Activated CD4-positive, alpha-beta T cell treated with anti-CD3 and anti-CD28 coated beads, Interleukin-2, amount 10 ng/mL, durations not matched to agents 7 days and 5 days (primary cell): ENCODE measurements at places on chromosomes 5 and 9. TPM values are rescaled to one million over a fixed set of nuclear protein-coding genes. Genes with fewer than 3 reads are reported as not detected.
A peak's percentile ranks its signal among the peaks of the same experiment; 100 is the strongest.

Gene ZNF462
- total RNA-seq = 0.37 TPM

GRCh38 chr5:39501397-39501796 is 76.6 kb upstream of the DAB2 start:
- H3K36me3 ChIP-seq = no peaks in the 10 kb centered on the region
- no peaks in the 10 kb centered on the region for H3K4me1 ChIP-seq
- H3K27ac ChIP-seq = no peak overlapping the region

DNA sequence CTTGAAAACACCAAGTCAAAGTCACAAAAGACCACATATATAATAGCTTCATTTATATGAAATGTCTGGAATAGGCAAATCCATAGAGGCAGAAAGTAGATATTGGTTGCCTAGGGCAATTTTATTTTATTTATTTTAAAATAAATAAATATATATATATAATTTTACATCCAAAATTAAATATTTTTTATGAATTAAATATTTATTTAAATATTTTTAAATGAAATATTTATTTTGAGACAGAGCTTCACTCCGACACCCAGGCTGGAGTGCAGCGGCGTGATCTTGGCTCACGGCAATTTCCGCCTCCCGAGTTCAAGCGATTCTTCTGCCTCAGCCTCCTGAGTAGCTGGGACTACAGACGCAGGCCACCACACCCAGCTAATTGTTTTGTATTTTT is 58.9 kb upstream of the ATG10 start:
- H3K4me3 ChIP-seq = no peak overlapping the region
- no peak for DNase-seq
- H3K36me3 ChIP-seq = no peaks in the 10 kb centered on the region

Gene NAIP
- total RNA-seq = 3.5 TPM

DNA sequence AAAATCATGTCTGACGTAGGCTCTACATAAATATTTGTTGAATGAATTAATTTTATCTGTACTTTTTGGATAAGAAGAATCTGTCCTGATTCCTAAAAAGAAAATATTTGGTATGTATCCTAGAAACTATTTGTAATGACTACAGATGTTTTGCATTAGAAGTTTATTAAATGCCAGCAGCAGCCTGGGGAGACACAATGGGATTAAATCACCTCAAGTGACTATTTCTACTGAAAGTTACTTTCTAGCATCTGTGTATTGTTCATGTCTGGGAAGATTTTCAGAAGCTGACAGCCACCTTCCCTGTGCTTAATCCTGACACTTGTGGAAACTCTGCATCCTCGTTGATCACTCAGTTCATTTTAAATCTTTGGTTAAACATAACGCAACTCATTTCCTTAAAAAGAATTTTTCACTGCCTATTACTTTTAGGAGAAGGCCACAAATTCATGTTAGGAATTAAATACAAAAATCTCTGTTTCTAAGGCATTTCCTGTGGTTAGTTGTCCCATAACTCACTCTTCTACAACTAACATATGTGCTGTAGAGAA is 209.3 kb upstream of the PPP1R2B start:
- no peaks in the 10 kb centered on the region for H3K36me3 ChIP-seq
- no peaks in the 10 kb centered on the region for H3K4me1 ChIP-seq
- H3K27me3 ChIP-seq = peaks cover 22% of the 10 kb centered on the region
- H3K4me3 ChIP-seq = no peak overlapping the region

GRCh38 chr5:174426388-174426787 is 298.0 kb upstream of the MSX2 start:
- H3K4me1 ChIP-seq = peaks cover 2% of the 10 kb centered on the region
- H3K4me3 ChIP-seq = no peak overlapping the region
- DNase-seq = no peak
- peaks cover 2% of the 10 kb centered on the region for H3K27me3 ChIP-seq

DNA sequence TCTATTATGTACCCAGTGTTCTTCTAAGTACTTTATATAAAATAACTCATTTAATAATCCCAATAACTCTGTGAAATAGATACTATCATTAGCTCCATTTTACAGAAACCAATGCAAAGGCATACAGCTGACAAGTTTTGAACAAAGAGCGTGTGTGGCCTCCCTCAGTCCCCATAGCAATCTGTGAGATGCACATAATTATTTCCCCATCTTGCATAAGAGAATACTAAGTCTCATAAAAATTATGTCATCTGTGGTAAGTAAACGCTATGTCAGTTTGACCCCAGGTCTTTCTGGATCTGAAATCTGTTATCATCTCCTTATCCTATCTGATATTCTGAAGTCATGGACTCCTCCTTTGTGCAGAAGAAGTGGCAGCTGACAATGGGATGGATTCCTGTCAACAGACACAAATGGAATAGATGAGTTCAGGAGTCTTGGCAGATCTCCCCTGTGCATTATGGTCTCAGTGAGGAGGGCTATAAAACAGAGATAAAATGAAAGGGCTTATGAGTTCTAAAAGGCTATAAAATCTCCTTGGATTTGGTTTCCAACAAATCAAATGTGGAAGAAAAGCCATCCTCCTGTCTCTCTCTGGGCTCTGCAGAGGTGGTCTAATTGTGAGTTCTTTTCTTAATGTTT is 162.5 kb upstream of the TLE4 start:
- no peaks in the 10 kb centered on the region for H3K27me3 ChIP-seq
- H3K27ac ChIP-seq = no peak overlapping the region
- no peaks in the 10 kb centered on the region for H3K36me3 ChIP-seq
- no peak overlapping the region for H3K4me3 ChIP-seq
- no peaks in the 10 kb centered on the region for H3K4me1 ChIP-seq

DNA sequence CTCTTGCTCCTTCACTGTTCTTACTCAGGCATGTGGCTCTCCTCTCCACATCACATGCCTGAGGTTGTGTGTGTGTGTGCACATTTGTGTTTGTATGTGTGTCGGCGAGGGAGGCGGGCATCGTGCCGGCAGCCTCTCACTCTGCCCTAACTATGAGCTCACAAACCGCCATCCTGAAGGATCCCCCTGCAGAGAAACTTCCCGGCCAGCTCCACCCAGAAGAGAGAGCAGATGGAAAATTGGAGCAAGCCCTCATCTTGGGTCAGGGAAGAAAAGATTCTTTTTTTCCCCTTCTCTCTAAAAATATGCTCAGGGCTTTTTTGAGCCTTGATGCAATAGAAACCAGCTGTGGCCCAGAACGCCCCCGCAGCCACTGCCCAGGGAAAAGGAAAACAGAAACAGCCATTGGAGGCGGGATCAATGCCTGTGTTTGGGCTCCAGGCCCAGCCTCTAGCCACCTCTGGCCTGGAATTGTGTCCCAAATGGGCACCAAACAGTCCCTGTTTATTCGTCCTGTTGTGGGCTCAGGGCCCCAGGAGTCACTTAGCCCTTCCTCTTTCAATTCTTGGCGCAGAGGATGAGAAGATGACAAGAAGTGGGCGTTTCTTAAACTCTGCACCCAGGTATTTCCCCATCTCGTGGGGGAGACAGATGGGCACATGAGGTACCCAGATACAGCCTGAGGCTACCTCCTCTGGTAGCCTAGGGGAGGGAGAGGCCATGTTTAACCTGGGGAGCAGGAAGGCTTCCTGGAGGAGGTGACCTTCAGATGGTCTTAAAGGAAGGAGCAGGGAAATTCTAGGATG is 151.5 kb downstream of the RGS3 start:
- no peak overlapping the region for H3K27ac ChIP-seq
- H3K4me1 ChIP-seq = peaks cover 4% of the 10 kb centered on the region
- no peaks in the 10 kb centered on the region for H3K36me3 ChIP-seq
- H3K4me3 ChIP-seq = no peak overlapping the region
- no peaks in the 10 kb centered on the region for H3K27me3 ChIP-seq
- no peak for DNase-seq

DNA sequence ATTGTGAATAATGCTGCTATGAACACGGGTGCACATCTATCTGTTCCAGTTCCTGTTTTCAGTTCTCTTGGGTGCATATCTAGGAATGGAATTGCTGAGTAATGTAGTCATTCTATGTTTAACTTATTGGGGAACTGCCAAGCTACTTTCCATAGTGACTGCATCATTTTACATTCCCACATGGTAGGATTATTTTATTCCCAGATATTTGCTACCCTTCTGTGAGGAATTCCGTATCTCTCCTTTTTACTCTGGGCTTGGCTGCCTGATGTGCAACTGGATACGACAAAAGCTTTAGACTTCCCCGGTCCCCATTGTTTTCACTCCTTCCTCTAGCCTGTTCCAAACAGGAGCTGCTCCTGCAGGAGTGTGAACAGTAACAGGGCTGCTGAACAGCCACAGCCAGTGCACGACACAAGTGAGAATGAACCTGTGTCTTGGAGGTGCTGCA is 7.2 kb downstream of the TAS2R1 start:
- H3K4me1 ChIP-seq = no peaks in the 10 kb centered on the region
- DNase-seq = no peak
- no peaks in the 10 kb centered on the region for H3K36me3 ChIP-seq
- no peak overlapping the region for H3K4me3 ChIP-seq
- H3K27me3 ChIP-seq = no peaks in the 10 kb centered on the region

DNA sequence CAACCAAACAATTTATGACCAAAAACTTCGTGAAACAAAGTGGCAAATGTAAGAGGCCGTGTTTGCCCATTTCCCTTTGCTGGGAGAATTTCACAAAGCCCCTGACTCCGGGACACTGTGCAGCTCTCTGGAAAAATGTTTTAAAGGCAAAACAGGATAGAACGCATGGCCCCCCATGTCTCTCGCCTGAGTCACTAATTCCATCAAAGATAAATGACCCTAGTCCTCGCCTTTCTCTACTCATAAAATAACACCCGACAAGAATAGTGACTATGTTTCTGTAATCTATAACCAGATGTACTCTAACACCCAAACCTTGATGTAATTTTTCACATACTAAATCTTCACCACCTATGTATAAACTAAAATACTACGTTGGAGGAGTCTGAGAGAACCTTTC is 55.7 kb upstream of the SAP30L start:
- peaks cover 27% of the 10 kb centered on the region for H3K36me3 ChIP-seq
- peaks cover 9% of the 10 kb centered on the region for H3K4me1 ChIP-seq

DNA sequence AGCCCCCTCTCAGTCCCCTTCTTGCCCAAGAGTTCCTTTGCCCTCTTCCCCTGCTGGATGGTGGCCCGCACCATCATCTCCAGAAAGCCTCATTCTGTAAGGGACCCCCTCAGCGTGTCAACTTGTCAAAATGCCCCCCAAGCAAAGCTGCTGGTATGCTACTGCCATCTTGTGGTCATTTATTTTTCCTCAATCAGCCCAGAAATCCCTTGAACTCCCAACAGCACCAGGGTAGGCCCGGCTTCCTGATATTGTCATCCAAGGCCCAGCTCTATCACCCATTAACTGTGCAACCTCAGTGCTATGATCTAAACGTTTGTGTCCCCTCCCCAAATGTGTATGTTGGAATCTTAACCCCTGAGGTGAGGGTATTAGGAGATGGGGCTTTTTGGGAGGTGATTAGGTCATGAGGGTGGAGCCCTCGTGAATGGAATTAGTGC is 53.2 kb upstream of the FBXW11 start:
- peaks cover 50% of the 10 kb centered on the region for H3K4me1 ChIP-seq
- H3K27me3 ChIP-seq = no peaks in the 10 kb centered on the region
- H3K36me3 ChIP-seq = peaks cover 84% of the 10 kb centered on the region
- no peak for DNase-seq
- H3K4me3 ChIP-seq = no peak overlapping the region
- peak overlapping the region; percentile 73 for H3K27ac ChIP-seq

GRCh38 chr5:140042643-140043507 is at the start of gene NRG2:
Gene NRG2 (minus strand): TSS chr5:140043299.
- H3K4me3 ChIP-seq = peak within 1 kb of the TSS; percentile 41
- H3K27me3 ChIP-seq = peaks cover 73% of the 10 kb centered on the region
- DNase-seq = peak; percentile 44
- H3K27ac ChIP-seq = no peak within 1 kb of the TSS

DNA sequence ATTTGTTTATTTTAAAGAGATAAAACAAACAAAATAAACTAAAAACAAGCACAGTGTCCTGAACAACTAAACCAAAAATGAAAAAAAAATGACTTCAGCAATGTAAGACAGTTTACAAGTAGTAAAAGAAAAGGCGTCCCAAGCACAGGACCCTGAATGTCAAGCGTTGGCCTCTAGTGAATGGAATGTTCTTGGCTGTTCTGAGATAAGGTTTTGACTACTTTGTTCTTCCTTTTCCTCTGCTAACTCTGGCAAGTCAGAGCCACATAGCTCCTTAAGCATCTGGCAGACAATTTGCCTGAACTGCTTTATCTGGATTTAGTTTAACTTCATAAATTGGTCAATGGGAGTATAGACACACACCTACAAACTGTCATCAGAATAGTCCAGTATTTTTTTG is 655.2 kb downstream of the ANXA1 start:
- H3K27me3 ChIP-seq = no peaks in the 10 kb centered on the region
- DNase-seq = no peak
- no peaks in the 10 kb centered on the region for H3K36me3 ChIP-seq
- no peaks in the 10 kb centered on the region for H3K4me1 ChIP-seq

Gene AIF1L
- 0.37 TPM for total RNA-seq

Gene ZNF367
- total RNA-seq = 32.5 TPM

Gene OMD
- not detected for total RNA-seq

Gene PCDHB12
- total RNA-seq = not detected

DNA sequence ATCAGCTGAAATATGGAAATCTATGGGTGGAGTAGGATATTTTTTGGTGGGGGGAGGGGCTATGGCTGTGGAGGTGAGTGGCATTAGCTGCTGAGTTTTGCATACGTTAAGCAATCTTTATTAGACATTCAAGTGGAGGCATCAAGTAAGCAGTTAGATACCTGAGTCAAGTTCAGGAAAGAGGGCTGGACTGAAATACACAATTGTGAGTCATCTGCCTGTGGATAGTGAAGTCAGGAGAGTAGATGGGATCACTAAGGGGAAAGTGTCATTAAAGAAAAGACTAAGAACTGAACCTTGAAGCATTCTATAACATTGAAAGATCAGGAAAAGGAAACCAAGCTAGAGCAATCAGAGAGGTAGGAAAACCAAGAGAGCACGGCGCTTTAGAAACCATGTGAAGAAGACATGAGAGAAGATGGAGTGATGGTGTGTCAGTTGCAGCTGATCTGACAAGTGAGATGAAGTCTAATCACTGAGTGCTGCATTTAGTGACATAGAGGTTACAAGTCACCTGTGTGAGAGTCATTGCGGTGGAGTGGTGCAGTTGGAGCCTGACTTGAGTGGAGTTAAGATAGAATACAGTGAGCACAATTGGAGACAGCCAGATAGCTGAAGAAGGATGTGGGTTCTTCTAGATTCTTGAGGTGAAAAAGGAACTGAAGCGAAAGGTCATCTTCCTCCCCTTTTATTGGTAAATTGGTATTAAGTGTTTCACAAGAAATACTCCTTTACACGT is 88.7 kb downstream of the PIP5K1B start:
- H3K36me3 ChIP-seq = no peaks in the 10 kb centered on the region
- H3K4me3 ChIP-seq = no peak overlapping the region
- H3K27me3 ChIP-seq = peaks cover 5% of the 10 kb centered on the region

Gene TMEM171
- not detected for total RNA-seq

DNA sequence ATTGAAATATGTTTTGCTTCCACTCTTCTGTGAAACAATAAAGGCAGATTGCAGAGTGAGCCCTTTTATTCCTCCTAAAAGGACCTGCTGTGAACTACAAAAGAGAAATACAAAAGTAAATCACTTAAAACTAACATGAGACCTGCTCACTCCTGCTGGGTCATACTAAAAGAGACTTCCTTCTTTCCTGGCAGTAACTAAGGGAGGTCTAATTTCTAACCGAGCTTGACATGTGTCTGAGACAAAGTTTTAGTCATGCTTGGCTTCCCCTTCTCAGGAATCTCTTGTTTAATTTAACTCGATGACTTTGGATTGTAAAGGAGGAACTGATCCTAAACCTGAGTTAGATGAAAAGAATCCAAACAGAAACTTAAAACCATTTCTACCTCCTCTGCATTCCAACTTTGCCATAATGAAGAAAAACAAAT is 86.4 kb upstream of the CDH6 start:
- no peak overlapping the region for H3K27ac ChIP-seq
- no peaks in the 10 kb centered on the region for H3K36me3 ChIP-seq
- H3K4me1 ChIP-seq = no peaks in the 10 kb centered on the region
- H3K4me3 ChIP-seq = no peak overlapping the region
